ENCODE measurements at places on chromosomes 11 and 22.

- DNase-seq = no peak
Observed at GRCh38 chr11:9747828-9748227, 84.0 kb downstream of the SWAP70 start.

- no peak for DNase-seq
Observed at GRCh38 chr22:37202716-37203115, 9.6 kb downstream of the SSTR3 start.

GRCh38 chr11:118438314-118438931 lies 2.1 kb downstream of the KMT2A start:
- peak; percentile 72 for DNase-seq

- DNase-seq = no peak
Observed at GRCh38 chr11:118109231-118109630, 22.5 kb upstream of the SMIM35 start.

DNA sequence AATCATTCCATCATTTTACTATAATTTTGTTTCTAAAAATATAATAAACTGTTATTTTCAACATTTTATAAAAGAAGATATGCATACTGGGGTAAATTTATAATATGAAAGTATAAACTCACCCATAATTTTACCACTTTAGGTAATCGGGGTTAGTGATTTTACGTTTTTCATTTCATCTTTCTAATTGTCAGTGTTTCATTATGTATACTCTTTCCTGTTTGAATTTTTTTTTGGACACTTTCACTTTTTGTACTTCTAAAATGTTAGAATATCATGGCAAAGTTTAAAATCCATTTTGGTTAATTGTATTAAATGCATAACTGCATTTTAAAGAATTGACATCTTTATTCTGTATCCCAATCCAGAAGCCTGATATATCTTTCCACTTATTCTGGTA lies 115.8 kb downstream of the METTL15 start:
- no peak for DNase-seq

DNA sequence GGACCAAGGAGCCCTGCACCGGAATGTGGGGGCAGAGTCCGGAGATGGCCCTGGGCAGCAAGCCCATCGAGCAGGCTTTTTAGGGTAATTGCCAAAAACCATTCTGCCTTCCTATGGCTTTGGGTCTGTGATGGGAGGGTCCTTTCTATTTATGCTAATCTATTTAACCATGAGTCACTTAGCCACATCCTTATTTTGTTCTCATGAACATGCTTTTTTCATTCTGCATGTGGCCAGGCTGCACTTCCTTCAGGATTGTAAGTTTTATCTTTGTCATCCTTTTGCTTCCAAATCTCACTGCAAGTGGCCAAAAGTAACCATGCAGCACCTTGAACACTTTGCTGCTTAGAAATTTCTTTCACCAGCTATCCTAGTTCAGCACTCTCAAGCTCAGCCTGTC lies 88.3 kb downstream of the EFCAB6 start:
- DNase-seq = no peak

DNA sequence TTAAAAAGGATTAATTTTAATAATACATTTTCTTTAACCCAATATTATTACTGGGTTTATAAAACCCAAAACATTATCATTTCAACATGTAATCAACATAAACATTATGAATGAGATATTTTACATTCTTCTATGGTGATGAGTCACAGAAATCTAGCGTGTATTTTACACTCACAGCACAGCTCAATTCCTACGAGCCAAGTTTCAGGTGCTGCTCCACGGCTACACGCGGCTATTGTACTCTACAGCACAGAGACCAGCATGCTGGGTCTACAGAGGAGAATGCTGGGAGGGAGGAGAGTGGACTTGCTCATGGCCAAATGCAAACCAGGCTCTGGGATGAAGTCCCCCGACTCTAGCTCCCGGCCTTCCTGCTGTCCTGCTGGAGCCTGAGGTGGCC lies 72.0 kb upstream of the LMO1 start:
- no peak for DNase-seq

DNA sequence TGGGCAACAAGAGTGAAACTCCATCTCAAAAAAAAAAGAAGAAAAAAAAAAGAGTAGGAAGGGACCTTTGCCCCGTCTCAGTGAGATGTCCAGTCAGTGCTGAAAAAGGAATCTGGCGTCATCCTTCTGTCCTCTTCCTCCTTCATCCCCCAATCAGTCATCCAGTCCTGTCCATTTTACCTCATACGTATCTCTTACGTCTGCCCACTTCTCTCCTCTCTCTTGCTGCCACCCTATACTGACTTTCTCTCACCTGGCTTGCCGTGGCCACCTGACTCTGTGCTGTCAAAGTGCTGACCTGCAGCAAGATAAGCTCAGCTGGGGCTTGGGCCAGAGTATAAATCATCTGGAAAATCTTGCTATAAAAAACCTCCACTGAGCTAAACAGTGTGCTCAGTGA lies 13.6 kb downstream of the SEPTIN3 start:
- DNase-seq = no peak

- DNase-seq = no peak
Observed at GRCh38 chr11:125901872-125902271, 1.1 kb downstream of the PUS3 start.

- DNase-seq = peak; percentile 59
Observed at GRCh38 chr22:35538801-35539321, 1.8 kb upstream of the RASD2 start.

GRCh38 chr11:126431401-126432064 lies 76.0 kb downstream of the ST3GAL4 start:
- no peak for DNase-seq

DNA sequence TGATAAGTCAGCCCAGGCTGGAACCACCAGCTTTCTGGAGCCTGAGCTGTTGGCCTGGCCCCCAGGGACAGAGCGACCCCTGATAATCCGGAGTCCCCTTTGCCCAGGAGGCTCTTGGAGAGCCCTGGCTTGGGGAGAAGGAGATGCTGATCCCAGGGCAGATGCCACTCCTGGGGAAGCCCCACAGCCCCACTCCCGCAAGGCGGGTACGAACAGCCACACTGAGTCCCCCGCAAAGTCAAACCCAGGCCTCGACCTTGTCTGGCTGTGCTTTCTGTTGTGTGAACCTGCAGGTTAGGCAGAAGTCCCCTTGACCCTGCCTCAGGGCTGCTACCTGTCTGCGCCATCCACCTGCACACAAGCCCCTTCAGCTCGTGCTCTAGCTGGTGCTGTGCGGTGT lies 108.0 kb downstream of the KCNQ1OT1 start:
- DNase-seq = no peak

GRCh38 chr11:18295316-18295715 lies 26.6 kb downstream of the HPS5 start:
- no peak for DNase-seq

- DNase-seq = no peak
Observed at GRCh38 chr11:13338019-13338426, 60.4 kb downstream of the BMAL1 start.

- no peak for DNase-seq
Observed at GRCh38 chr11:128055576-128056217, 531.7 kb downstream of the ETS1 start.
